ENCODE measurements at places on chromosomes 16 and 17.
A peak's percentile ranks its signal among the peaks of the same experiment; 100 is the strongest.

- DNase-seq, result no peak
Measured at GRCh38 chr16:26071101-26071866, 379.5 kb downstream of the HS3ST4 start.

GRCh38 chr16:27241658-27242057 is 26.9 kb downstream of the NSMCE1 start:
- no peak for DNase-seq

- DNase-seq, result no peak
Measured at GRCh38 chr17:50586421-50587247, 26.1 kb downstream of the CACNA1G start.

GRCh38 chr17:58968426-58969061 is 138.1 kb downstream of the TRIM37 start:
- no peak for DNase-seq

DNA sequence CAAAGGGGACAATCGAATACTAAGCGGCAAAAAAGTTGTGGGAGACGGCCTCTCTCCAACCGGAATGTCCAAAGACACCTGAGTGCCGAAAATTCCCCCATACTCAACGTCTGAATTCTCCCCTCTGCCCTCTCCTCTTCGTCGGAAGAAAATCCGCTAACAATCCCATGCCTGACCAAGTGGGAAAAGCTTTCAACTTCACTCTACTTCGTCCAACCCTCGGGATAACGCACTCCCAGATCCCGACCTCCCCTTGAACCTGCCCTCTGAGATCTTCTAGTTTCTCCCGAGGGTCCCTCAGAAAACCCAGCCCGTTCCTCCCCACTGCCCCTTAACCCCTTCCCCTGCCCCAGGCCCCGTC is 961 bp downstream of the AMFR start:
- DNase-seq, result no peak

- peak; percentile 23 for DNase-seq
Measured at GRCh38 chr17:76727745-76728456, 1.3 kb downstream of the METTL23 start.

DNA sequence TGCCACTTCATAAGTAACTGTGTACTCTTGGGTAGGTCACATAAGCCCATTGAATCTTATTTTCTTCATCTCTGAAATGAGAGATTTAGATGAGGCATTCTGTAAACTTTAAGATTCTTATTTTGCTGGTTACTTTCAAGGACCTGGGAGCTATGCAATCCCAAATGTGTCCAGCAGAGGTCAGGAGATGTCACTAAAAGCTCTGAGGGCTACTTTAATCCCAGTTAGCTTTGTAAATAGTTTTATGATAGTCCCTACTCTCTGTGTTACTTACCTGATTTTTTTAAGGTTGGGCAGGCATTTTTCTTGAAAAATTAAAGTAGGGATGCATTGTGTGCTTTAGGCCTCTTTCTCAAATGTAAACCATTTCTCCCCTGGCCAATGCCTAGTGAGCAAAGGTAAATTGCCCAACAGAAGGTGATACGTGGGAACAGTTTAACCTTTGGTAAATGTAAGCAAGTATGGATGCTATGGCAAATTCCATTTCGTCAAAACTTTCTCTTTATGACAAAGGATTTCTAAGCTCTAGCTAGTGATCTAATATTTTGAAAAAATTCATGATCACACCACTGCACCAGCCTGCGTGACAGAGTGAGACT is 57.1 kb upstream of the WSB1 start:
- DNase-seq, result peak; percentile 82

- no peak for DNase-seq
Measured at GRCh38 chr17:28626818-28627217, 12.8 kb upstream of the RSKR start.

DNA sequence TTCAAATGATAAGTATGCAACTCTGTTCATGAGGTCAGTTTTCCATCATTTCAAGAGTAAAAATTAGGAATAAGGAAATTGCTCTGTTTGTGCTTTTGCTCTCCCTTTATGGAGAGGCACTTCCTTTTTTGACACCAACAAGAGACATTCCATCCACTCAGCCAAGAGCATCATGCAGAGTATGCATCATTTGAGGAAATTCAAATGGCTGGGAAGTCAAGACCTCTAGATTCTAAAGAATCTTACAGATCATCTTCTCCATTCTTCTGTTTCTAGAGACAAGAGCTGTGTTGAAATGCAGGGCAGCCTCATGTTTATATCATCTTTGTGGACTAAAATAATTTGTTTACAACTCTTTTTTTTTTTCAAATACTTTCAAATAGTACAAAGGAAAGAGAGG is 669.4 kb downstream of the CDH11 start:
- no peak for DNase-seq

GRCh38 chr17:14038206-14038605 is 31.1 kb upstream of the COX10 start:
- DNase-seq, result no peak

- DNase-seq, result no peak
Measured at GRCh38 chr16:24645739-24646645, 83.5 kb upstream of the TNRC6A start.

DNA sequence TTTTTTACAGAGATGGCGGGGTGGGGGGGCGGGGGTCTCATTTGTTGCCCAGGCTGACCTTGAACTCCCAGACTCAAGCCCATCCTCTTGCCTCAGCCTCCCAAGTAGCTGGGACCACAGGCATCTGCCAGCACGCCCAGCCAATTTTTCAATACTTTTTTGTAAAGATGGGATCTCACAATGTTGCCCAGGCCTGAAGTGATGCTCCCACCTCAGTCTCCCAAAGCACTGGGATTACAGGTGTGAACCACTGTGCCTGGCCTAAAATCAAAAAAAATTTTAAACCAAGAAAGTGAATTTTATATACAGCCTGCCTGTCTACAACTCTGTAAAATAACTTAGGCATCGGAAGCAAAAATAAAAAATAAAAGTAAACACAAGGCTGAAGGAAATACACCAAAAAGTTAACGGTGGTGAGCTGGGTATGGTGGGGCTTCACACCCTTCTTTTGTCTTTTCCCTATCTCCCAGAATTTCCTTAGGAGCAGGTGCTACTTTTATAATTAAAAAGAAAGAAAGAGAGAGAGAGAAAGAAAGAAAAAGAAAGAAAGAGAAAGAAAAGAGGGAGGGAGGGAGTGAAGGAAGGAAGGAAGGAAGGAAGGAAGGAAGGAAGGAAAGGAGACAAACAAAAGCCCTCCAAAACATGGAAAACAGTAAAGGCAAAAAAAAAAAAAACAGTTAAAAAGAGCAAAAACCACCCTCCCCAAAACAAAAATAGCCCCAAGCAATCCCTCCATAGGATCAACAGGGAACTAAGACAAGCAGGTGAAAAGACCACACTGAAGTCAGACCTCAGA is 51.4 kb downstream of the TBC1D16 start:
- DNase-seq, result no peak

GRCh38 chr16:23124315-23124714 is 24.9 kb downstream of the USP31 start:
- peak; percentile 2 for DNase-seq

DNA sequence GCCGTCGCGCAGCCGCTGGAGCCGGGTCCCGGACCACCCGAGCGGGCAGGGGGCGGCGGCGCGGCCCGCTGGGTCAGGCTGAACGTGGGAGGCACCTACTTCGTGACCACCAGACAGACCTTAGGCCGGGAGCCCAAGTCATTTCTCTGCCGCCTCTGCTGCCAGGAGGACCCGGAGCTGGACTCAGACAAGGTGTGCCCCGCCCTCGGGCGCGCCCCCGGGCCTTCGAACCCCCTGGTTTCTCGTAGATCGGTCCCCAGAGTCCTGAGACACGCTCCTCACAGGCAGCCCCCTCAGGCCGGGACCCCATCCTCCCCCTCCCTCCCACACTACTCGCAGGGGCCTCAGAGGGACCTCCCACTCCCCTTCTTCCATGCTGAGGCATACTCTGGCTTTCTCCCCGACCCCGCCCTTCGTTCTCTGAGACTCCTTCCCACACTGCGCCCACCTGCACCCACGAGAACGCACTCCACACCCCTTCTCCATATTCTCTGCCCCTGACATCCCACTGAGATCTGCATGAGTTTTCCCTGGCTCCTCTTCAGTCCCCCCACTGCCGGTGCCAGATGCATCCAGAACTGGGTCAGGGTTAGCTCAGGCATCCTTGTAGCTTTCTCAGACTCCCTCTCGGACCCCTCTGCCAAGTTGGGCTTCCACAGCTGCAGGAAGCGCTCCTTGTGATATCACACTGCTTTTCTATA is 523 bp downstream of the KCTD2 start:
- peak; percentile 26 for DNase-seq

GRCh38 chr16:46731691-46732555 is 16.2 kb downstream of the MYLK3 start:
- DNase-seq, result no peak

DNA sequence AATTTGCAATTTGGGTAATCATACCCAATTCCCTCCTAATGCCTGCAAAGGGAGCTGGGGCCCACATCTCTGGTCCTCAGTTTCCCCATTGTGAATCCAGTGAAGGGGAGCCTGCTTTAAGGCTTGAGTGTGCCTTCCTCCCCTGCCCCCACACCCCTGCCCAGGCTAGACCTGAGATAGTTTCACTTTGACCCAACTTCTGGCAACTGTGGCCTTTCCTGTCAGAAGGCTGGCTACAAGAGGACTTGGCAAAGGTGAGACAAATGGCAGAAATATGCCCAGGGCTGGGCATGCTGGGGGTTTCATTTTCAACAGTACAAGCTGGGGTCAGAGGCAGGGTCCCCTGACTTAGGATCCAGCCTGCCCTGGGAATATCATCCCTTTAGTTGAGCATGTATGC is 10.0 kb downstream of the SOCS1 start:
- DNase-seq, result peak; percentile 82

GRCh38 chr17:74846621-74847020 is 13.1 kb downstream of the GRIN2C start:
- DNase-seq, result no peak

DNA sequence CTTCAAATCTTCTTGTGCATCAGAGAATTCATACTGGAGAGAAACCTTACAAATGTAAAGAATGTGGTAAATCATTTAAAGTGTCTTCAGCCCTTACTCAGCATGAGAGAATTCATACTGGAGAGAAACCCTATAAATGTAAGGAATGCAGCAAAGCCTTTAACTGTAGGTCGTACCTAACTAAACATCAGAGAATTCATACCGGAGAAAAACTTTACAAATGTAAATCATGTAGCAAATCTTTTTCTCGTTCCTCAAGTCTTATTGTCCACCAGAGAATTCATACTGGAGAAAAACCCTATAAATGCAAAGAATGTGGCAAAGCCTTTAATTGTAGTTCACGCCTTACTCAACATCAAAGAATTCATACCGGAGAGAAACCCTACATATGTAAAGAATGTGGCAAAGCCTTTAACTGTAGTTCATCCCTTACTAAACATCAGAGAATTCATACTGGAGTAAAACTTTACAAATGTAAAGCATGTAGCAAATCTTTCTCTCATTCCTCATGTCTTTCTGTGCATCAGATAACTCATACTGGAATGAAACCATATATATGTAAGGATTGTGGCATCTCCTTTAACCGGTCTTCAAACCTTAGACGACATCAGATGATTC is 118.5 kb upstream of the ZNF267 start:
- DNase-seq, result no peak

DNA sequence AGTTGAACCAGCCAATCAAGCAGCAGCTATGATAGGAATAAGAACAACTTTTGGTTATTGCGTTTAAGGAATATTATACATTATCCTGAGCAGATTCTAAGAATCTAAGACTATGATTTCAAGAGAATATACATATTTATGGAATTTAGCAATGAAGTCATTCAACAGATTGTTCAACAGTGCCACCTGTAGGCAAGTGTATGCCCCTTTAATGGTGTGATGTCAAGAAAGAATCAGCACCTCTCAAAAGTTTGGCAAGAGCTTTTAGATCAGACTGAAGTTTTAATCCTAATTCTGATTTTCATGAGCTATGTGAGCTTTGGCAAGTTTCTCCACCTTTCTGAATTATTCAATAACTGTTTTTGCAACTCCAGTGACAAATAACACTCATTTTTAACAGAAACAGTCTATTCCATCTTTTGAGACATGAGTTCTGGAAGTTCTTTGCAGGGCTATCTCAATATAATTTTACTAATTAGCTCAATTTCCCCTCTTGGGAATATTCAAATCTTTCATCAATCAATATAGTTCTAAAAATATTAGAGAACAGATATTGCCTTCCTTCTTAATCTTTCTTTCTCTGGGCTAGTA is 474.3 kb upstream of the TOM1L1 start:
- peak; percentile 1 for DNase-seq

- no peak for DNase-seq
Measured at GRCh38 chr17:4548721-4549531, 6.3 kb downstream of the MYBBP1A start.

DNA sequence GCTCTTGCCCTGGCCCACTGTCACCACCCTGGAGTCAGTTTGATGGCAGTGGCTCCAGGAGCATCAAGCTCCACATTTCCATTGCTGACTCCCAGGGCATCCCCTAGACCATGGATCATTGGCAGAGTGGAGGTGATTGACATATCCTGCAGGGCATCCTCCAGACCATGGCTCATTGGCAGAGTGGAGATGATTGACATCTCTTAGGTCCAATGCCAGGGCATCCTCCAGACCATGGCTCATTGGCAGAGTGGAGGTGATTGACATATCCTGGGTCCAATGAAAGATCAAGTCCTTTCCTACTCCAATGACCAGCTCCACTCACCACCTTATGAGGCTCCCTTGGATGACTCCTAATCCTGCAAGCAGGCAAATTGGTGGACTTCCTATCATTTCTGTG is 174.3 kb upstream of the NLRP1 start:
- DNase-seq, result peak; percentile 28

GRCh38 chr16:55274391-55274790 is 49.6 kb upstream of the IRX6 start:
- DNase-seq, result no peak

DNA sequence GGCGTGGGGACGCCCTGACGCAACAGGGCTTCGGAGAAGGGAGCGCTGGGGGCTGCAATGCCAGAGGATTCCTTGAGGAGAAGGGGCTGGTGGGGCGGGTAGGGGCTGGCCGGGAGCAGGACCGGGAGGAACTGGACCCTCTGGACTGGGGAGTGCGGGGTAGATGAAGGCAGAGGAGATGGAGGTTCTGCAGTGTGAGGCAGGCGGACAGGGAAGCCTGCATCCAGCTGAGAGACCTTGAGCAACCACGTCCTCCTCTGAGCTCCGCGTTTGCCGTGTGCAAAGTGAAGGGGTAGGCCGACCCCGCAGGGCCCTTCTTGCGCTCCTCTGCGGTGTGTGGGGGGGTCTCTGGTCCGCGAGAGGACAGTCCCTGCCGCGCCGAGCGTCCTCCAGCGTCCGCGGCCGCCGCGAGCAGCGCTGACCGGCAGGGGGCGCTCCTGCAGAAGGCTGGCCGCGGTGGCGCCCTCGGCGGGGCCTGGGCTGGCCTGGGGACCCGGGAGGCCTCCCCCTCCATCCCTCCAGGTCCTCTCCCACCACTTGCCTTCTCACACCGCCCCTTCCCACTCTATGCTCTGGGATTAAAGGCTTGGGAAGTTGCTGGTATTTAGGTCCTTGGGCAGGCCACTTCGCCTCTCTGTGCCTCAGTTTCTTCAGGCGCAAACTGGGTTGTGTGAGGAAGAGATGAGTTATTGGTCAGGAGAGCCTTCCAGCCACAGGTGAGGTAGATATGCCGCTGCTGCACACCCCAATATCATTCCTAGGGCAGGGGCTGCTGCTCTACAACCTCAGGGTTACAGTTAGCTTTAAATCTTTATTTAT is 9.6 kb upstream of the WNT9B start:
- DNase-seq, result no peak

Data from activated CD4-positive, alpha-beta T cell treated with anti-CD3 and anti-CD28 coated beads, Interleukin-2, Interleukin-6, amounts not matched to agents 100 ng/mL and 50 ng/mL, durations not matched to agents 16 hours and 8 hours (primary cell).